ENCODE measurements at places on chromosomes 11 and 22.

DNA sequence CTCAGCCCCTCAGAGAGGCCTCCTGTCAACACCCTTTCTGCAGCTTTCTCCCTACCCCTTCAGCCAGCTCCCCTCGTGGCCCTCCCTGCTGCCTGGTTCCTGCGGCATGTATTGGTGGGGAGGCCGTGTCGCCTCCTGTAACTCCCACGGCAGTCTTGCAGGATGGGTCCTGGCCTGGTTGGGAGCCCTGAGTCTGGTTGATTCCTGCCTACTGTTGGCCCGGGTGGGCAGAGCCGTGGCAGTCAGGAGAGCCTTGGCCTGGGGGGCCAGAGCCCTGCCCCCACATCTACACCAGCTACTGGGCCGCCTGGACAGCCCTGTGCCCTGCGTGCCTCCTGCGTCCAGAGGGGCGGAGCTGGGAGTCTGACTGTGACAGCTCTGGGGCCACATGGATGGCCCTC is 30.3 kb upstream of the GRAMD4 start:
- DNase-seq: no peak

DNA sequence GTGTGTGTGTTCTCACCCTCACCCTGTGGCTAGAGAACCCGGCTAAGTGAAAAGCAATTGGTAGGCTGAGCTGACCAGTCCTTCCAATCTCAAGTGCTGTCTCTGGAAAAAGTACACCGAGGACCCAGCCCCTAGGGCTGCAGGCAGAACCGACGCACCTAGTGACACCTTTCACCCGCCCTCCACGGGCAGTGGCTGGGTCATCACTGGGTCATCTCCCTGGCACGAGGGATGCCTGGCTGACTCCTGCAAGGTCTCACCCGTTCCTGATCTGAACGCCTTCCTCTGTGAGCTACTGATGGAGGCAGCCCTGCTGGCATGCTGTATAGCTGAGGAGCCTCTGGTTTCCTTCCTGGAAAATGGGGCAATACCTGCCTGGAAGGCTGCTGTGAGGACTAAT is 311.5 kb downstream of the NTM start:
- DNase-seq: no peak

GRCh38 chr11:68113986-68114385 is 7.2 kb downstream of the CHKA start:
- DNase-seq: no peak

DNA sequence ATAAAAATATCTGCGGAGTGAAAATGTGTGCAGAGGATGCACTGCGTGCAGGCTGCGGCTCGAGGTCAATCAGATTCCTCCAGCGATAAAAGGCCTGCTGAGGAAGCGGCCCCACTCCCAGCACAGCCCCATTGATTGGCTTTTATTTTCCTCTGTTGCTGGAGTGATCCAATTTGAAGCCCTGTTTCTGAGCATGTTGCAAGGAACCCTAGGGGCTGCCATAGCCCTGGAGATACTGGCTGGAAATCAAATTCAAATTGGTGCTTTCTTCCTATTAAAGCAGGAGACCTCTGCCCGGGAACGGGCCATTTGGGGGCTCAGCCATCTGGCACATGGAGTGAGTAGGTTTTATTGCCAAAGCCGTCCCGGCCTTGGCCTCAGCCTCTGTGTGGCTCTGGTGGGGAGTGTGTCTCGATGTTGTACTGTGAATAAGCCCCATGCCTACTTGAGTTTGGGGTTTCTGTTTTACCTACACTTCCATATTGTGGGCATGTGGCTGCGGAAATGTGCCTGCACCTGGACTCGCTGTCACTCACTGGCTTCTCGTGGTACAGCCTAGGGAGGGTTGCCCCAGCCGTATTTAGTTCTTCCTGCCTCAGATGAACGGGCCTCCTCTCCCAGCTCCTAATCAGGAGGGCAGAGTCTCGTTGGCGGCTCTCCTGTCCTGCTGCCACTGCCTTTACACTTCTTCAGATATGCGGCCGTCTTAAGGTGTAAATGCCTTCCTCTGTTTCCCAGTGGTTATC is 25.6 kb downstream of the PARVB start:
- no peak for DNase-seq

GRCh38 chr11:78941226-78941851 is 366.7 kb upstream of the NARS2 start:
- no peak for DNase-seq

- no peak for DNase-seq
These were observed 41.2 kb downstream of the IGLL5 start for GRCh38 chr22:22928666-22929380.

- no peak for DNase-seq
These were observed 17.6 kb upstream of the MGAT3 start for GRCh38 chr22:39439170-39439569.

- DNase-seq: no peak
These were observed 10.7 kb upstream of the NLRP6 start for GRCh38 chr11:267491-267994.

GRCh38 chr11:6096417-6096816 is 11.1 kb upstream of the OR56B4 start:
- DNase-seq: no peak

- DNase-seq: no peak
These were observed 56.1 kb downstream of the AMBRA1 start for GRCh38 chr11:46537537-46538295.

- no peak for DNase-seq
These were observed 19.2 kb upstream of the OR51L1 start for GRCh38 chr11:4975436-4975835.

GRCh38 chr11:113119074-113119473 is 157.9 kb downstream of the NCAM1 start:
- no peak for DNase-seq

DNA sequence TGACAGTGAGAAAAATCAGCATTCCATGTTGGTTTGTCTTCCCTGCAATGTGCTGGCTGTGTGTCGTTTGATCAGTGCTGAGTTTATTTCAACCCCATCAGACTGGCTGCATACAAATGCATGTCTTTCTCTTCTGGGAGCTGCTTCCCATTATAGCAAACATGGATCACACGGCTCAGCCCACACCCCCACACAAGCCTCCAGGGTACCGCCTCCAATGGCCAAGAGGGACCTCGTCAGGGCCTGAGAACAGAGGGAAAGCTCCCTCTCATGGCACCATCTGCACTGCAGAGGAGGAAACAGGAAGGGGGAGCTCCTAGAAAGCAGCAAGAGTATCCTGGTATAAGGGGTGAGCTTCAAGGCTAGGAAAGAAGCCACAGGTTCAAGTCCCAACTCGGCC is 214.2 kb downstream of the LARGE1 start:
- DNase-seq: no peak

- DNase-seq: no peak
These were observed 11.2 kb upstream of the TMEM184B start for GRCh38 chr22:38284042-38284402.

GRCh38 chr11:75199412-75199955 is 41.1 kb upstream of the TPBGL start:
- DNase-seq: no peak

DNA sequence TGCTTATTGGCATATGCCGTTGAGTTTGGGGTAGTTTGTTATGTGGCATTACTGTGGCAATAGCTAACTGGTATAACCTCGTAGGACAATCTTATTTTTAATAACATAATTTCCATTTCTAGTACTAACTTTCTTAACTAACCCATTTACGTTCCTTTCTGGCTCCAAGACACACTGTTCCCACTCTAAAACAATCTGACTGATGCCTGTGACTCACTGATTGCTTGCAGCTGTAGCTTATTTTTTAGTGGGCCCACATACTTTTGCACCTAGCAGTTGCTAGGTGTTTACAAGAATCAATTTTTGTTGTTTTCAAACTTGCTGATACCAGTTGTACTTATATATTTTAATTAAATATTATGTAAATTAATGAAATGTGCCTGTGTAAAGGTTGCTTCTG is 52.2 kb downstream of the FAT3 start:
- no peak for DNase-seq

- no peak for DNase-seq
These were observed 24.9 kb downstream of the CTSC start for GRCh38 chr11:88312628-88313027.

DNA sequence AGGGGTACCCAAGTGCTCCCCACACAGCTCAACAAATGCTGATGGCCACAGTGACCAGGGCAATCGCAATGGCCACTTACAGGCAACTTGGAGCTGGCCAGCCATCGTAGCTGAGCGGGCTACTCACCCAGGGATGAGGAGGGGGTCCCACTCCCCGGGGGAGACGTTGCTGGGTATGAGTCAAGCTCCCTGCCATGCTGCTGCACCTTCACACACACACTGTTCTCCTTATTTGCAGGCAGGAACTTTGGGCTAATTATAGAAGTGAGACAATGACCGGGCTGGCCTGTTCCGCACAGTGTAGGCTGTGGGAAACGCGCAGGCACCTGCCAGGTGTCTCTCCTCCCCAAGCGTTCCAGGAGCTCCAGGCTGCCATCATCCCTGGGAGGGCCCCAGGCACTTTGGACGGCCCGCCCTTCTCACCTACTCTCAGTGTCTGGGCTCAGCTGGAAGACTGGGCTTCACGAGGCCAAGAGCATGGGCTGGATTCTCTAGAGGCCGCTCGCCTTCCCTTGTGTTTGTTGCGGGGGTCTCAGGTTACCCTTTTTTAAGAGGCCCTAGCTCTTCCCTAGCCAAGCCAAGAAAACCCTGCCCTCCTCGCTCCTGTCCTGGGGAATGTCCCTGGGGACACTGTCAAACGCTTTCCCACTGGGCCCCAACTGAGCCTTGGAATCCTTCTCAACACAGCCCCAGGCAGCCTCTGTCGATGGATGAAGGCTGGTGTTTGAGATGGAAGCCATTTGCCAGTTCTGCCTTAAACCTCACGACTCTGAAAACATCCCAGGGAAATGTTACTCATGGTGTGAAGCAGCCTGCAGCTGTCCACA is 73.0 kb downstream of the RTL6 start:
- DNase-seq: no peak

DNA sequence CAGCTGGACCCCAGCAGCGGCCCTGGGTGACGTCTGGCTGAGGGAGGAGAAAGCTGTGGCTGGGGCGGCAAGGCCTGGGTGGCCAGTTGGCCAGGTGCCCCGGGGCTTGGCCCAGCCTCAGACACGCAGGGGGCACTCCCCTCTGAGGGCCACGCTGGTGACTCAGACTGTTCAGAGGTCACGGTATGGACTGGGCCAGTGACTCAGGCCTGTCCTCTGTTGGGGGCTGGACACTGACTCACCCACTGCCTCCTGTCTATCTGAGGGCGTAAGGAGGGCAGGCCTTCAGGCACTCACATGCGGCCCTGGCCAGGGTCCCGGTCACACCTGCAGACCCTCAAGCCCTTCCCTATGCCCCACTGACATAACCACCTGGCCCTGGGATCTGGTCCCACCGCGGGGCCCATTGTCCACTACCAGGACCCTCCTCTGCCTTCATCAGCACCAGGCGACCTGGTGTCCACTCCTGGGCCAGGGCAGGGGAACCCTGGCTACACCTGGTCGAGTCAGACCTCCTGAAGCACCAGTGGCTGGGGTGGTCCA is 3.7 kb upstream of the MUC5AC start:
- no peak for DNase-seq

GRCh38 chr22:30198921-30199320 is 47.6 kb downstream of the LIF start:
- no peak for DNase-seq

DNA sequence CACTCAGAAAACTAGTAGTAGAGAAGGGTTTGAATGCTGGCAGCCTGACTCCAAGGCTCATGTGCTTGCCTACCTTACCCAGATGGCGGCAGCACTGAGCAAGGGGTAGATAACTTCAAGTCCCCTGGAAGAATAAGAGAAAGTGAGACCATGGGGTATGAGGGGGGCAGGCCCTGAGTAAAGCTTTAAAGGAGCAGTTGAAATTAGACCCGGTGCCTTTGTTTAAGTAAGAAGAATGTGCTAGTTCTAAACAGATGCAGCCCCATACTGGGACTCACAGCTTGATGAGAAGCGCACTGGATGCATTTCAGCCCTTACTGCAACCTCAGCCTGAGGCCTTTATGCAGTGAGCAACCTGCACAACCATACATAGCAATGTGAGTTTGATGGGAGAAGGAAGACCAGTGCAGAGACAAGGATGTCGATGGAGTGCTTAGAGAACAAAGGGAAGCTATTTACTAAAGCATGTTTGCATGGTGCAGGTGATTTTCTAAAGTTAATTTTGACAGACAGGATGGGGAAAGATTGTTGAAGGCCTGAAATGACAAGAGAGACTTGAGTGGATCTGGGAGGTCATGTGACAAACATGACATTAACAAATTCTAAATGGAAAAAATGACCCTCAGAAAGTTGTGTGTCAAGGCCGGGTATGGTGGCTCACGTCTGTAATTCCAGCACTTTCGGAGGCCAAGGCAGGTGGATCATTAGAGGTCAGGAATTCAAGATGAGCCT is 27.1 kb upstream of the TMA7B start:
- DNase-seq: no peak

GRCh38 chr22:49768077-49768910 is 59.4 kb downstream of the BRD1 start:
- no peak for DNase-seq

DNA sequence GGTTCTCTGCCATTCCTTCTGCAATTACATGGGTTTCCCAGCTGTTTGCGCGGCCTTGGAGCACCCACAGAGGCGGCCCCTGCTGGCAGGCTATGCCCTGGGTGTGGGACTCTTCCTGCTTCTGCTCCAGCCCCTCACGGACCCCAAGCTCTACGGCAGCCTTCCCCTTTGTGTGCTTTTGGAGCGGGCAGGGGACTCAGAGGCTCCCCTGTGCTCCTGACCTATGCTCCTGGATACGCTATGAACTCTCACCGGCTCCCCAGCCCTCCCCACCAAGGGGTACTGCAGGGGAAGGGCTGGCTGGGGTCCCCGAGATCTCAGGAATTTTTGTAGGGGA is 2.6 kb downstream of the RCE1 start:
- no peak for DNase-seq

- no peak for DNase-seq
These were observed 21.2 kb upstream of the TMEM218 start for GRCh38 chr11:125132596-125132995.

DNA sequence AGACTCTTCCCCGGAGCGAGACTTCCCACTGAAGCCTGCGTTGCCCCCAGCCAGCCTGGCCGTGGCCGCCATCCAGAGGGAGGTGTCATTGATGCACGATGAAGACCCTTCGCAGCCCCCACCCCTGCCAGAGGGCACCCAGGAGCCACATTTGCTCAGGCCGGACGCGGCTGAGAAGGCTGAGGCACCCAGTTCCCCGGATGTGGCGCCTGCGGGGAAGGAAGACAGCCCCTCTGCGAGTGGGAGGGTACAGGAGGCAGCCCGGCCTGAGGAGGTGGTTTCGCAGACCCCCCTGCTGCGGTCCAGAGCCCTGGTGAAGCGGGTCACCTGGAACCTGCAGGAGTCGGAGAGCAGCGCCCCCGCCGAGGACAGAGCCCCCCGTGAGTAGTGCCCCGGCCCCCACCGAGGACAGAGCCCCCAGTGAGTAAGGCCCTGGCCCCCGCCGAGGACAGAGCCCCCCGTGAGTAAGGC is 6.4 kb downstream of the IRF7 start:
- no peak for DNase-seq

- DNase-seq: no peak
These were observed 530 bp downstream of the USP35 start for GRCh38 chr11:78189174-78189724.

DNA sequence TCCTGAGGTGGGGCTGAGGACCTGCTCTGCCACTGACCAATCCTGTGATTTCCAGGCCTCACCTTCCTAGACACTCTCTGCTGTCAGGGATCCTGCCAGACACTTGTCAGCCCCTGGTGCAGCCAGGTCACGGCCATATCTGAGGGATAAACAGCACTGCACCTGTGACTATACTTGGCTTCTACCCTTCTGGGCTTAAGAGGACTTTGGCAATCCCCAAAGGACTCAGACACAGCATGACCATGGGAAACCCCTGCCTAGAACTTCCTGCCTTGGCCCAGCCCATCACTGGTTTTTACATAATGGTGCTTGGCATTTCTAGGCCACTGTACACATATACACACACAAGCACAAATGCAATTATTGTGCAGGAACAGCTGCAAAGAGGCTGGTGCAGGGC is 11.6 kb upstream of the OLFML1 start:
- no peak for DNase-seq
